Activated CD4-positive, alpha-beta T cell treated with anti-CD3 and anti-CD28 coated beads, Interleukin-2, amount 50 U/mL, for 4 hours (primary cell): ENCODE measurements at places on chromosomes 6 and 20.

- DNase-seq: peak; percentile 52
Observed at GRCh38 chr20:34522969-34523871, 7.0 kb downstream of the DYNLRB1 start.

- DNase-seq: no peak
Observed at GRCh38 chr6:63372951-63373533, 53.3 kb upstream of the LGSN start.

DNA sequence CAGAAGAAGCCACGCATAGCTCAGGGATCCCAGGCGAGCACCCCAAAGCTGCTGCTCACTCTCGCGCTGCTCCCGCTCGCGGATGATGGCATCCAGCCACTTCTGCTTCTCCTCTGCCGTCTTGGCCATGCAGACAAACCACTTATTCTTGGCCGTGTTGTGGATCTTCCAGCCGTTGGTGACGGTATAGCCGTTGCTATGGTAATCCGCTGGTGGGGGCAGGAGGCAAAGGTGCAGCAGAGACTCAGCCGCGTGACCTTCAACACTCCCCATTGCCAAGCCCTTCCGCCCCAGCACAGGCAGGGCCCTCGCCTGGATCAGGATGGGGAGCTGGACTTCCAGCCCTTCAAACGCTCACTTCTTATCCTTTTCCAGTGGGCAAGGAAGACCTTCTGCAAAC, 136.9 kb downstream of the PREX1 start:
- DNase-seq: no peak

DNA sequence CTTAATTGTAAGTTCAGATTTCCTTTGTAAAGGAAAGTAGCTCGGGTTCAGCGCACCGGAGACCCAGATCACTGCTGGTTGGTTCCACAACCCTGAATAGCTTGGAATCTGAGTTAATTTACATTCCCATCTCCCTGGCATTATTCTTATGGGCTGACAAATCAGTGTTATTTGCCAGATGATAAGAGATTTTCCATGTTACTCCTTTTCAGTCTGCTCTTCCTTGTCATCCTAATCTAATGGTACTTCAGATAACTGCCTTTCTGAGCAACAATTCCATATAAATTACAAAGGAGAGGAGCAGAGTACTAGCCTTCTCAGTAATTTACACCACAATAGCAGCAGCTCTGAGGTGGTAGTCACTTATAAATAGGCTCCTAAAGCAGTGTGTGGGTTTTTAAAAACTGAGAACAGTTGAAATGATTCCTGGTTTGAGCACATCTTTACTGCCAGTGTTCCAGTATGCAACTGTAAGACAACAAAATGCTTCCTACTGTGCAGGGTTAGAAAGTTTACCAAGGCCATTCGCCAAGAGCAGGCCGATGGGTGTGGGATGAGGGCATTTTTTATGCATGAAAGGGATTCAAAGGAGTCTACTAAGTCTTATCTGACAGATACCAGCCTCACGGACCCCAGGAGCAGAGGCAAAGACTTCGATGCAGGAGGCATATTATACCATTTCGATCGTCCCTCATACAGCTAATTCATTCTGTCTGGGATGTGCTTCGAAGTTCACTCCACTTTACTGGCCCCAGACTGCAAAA, 89.7 kb downstream of the NDUFAF5 start:
- DNase-seq: no peak

- DNase-seq: no peak
Observed at GRCh38 chr6:50527985-50528384, 185.3 kb upstream of the TFAP2D start.

GRCh38 chr6:18352842-18353241, 34.3 kb upstream of the RNF144B start:
- DNase-seq: no peak

DNA sequence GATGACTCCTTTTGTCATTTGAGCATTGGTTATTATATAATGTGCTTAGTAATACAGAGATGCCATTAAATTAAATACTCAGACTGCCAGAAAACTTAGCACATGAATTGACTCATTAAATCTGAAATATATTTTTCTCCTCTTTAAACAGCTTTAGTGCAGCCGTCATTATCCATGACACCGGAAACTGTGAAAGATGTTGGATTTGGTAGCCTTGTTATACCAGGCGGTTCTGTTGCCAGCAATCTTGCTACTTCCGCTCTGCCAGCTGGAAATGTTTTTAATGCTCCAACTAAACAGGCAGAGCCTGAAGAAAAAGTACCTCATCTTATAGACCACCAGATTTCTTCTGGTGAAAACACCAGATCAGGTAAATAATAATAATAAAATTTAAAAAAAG, 97.6 kb downstream of the SCAF8 start:
- DNase-seq: no peak

DNA sequence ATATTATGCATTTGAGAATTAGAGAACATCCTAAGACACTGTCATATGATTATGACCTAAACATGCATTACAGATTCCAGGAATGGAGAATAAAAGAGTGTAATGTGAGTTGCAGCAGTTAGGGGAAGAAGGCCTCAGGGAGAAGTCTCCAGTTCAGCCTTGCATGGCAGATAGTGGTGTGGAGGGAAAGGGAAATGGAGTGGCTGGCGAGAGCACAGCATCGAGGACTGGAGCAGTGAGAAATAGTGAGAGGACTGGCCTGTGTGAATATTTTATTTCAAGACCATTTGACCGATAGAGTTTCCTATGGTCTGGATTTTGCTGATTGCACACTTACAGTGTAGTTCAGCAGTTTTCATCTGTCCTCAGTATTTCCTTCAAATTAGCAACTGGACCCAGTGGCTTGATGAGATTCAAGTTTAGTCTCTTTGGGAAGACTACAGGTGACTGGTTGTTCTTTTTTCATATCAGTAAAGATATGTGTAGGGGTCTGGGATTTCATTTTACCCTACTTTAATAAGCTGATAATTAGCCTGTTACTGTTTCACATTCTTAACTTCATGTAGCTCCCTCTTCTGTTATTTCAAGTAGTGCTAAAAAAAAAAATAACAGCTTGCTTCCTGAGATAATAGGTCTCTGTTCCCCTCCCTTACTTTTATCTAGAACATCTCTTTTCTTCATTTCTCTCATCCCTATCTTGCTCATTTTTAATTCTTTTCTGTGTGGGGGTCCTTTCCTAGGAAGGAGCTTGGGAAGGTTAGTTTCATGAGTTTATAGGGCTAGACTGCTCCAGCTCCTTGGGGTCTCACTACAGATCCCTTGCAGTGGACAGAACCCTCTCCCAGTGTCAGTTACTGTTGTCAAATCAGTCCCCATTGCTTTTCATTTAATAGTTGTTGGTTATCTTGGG, 27.9 kb downstream of the BLTP3A start:
- no peak for DNase-seq
